ENCODE measurements at places on chromosomes 12 and 14.

- no peak for DNase-seq
Observed at GRCh38 chr12:77678621-77679020, 152.1 kb upstream of the NAV3 start.

DNA sequence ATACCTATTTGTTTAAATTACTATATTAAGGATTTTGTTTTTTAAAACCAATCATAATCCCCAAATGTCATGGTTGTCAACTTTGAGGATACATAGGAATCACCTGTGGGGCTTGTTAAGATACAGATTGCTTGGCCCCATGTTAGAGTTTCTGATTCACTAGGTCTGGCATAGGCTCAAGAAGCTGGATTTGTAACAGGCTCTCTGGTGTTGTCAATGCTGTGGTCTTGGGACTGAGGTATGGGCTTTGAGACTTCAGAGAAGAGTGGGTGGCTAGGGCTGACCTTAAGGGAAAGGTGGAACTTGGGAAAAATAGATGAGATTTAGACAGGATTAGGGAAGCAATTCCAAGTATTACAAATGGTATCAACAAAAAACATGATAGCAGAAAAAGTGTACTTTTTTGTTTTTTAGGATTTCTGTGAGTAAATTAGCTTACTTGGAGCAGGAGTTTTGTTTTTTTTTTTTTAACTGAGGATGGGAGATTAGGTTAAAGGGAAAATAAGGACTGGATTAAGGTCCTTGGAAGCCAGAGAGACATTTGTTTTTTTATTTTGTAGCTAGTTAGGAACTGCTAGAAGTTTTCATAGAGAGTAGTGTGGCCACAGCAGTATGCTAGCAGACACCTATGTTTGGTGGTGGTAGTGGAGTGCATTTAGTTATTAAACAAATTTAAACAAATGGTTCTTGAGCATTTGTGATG is 88.6 kb downstream of the RAD51B start:
- no peak for DNase-seq

- DNase-seq: no peak
Observed at GRCh38 chr12:107356266-107356936, 263.1 kb upstream of the CRY1 start.

DNA sequence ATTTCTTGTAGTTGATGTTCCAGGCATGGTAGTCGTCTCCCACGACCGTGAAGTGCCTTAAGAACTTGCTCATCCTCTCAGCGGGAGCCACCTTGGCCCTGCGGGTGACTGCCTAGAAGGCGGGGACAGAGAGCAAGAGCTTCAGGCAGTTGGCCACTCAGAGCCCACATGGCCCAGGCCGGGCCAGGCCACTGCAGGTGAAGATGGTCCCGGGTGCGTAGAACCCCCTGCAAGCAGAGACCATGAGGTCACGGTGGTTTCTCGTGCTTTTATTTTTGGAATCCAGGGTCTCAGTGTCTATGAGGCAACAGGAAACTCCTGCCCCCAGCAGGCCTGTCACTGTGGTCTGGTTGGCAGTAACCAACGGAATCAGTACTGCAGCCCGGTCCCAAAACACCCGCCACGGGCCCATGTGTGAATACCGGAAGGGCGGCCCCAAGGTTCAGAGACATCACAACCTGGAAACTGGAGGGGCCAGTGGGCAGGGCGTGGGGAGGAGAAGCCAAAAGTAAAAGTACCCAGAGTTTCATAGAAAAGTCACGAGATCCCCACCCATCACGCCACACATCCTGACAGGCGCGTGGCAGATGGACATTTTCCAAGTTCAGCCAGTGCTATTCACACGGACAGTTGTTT is 27.5 kb downstream of the HVCN1 start:
- no peak for DNase-seq

- no peak for DNase-seq
Observed at GRCh38 chr12:19688532-19688931, 249.2 kb downstream of the AEBP2 start.

Data from Panc1 (cell line).